ENCODE measurements at places on chromosomes 7 and 10.

GRCh38 chr7:33885290-33886148 is 19.8 kb upstream of the BMPER start:
- no peak for DNase-seq

- DNase-seq, result peak; percentile 24
These were observed 188.5 kb upstream of the SHH start for GRCh38 chr7:156000601-156001396.

DNA sequence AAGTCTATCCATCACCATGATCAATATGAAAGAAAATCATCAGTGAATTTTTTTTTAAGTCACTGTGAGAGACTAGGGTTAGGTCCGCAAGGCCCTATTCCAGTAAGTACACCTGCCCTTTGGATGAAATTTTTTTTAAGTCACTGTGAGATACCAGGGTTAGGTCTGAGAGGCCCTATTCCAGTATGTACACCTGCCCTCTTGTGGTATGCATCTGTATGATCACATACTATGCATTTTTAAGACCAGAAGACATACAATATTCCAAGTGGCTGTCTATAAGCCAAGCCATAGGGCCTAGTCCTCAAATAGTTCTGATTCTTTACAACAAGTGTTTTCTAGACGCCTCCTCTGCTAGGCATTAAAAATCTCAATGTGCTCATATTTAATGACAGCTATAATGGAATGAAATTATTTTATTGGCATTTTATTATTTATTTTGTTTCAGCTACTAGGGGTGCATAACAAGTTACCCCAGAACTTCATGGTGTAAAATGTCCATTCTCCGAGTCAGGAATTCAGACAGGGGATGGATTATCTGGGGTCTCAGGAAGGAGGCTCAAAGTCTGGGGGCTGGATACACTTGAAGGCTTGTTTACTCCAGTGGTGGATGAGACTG is 53.1 kb downstream of the TEX36 start:
- DNase-seq, result peak; percentile 4

GRCh38 chr7:28922624-28923331 is 35.4 kb downstream of the TRIL start:
- DNase-seq, result peak; percentile 86

- no peak for DNase-seq
These were observed 174.8 kb upstream of the AGR3 start for GRCh38 chr7:17056491-17057142.

DNA sequence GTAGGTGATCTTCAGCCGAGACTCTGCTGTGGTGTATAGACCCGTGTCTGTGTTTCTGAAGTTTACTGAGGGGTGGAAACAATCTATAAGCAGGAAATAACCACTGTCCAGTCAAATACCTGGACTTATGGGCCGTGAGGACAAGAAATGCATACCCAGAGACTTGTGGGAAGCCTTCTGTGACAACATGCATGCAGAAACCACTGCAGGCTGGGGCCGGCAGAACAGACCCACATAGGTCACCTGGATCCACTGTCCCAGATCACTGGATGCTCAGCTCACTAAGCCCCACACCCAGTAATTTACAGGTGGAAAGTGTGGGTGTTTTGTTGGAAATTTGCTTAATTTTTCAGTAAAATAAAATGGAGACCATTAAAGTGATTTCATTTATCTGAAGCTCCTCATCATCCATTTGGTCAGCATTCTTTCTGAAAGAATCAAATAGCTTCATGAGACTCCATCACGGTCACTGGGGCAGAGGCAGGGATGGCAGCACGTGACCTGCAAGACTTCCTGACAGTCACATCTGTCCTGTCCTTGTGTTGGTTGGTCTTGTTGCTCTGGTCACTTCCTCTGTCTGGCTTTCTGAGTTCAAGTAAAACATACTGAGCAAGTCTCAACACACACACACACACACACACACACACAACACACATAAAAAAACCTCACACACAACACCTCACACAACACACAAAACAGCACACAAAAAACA is 108.3 kb downstream of the TNS3 start:
- peak; percentile 88 for DNase-seq

DNA sequence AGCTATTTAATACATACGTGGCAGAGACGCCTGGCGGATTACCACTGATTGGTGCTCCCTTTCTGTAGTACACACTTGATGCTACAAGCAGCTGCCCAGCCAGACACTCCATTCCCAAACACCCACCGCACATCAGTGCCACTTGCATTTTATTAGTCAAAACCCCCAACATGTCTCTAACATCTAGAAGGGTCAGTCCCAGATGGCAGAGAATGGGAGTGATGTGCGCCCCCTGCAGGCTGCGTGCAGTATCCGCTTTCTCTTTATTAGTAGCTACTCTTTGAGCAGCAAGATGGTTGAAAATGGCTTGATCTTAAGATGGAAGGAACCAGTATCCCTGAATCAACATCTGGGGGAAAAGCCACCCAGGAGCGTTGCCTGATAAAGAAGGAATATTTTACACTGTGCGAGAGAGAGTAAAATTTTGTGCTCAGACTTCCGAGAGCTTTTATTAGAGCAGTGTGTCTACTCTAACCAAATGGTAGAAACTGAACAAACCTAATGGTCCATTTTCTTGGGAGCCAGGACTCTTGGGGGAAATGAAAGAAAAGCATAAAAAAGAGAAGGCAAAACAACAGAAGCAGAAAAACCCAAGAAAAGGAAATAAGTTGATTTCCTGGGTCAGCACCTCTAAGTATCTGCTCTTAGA is 78.3 kb downstream of the ST8SIA6 start:
- DNase-seq, result peak; percentile 29

GRCh38 chr7:121499624-121500023 is 103.5 kb upstream of the FAM3C start:
- no peak for DNase-seq

DNA sequence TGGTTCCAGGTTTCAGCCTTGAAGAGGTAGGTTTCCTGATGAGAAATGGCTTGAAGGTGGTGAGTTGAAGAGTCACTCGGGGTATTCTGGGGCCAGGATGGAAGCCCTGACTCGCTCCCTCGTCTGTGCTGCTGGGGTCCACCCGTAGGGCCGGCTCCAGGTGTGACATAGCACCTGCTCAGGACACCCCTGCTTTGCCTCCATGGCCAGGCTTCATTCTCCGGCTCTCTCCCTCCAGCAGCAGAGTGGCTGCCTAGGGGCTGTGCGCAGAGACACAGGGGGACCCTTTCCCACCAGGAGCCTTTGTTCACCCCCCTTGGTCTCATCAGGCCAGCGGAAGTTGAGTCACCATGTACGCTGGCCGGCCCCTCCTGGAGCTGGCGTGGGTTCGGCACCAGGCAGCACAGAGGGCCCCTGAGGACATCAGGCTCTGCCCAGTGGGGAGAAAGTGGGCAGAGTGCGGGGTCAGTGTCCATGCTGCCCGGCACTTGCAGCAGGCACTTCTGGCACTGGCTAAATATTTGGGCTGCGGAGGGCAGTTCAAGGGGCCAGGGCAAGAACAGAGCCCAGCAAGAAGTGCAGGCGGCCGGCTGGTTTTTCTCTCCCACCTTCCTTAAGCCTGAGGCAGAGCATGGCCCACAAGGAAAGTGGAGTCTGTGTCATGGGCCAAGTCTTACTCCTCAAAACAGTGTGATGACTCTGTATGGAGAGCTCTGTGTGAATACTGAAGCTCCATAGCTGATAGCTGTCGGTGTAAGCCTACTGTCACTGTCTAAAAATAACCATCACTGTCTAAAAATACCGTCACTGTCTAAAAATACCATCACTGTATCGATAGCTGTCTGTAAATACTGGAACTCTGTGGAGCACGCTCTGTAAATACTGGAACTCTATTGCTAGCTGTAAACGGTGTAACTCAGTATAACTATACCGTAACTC is 3.7 kb upstream of the PRKAR1B start:
- no peak for DNase-seq

DNA sequence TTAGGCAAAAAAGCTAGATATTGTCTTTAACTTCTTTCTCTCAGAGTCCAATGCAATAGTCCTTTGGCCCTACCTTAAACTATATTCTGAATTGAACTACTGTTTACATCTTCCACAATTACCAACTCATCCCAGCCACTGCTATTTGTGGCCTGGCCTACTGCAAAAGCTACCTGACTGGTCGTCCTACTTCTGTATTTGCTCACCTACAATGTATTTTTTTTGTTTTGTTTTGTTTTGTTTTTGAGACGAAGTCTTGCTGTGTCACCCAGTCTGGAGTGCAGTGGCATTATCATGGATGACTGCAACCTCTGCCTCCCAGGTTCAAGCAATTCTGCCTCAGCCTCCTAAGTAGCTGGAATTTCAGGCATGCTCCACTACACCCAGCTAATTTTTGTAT is 51.2 kb downstream of the ARL4A start:
- DNase-seq, result no peak

DNA sequence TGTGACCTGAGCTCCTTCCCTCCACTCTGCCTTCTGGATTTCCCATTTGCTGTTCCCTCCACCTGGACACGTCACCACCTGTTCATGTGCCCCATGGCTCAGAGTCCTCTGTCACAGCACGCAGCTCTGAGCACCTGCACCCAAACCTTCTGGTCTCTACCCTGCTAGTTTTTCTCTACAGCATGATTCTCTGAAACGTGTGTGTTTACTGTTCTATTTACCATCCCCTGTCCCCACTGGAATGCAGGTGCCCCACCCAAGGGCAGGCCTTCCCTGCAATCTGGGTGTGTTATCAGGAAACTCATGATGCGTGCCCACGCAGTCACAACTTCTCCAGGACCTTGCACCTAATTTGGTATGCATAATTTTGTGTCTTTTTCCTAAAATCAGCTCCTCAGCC is 284.4 kb upstream of the IGFBP3 start:
- no peak for DNase-seq

DNA sequence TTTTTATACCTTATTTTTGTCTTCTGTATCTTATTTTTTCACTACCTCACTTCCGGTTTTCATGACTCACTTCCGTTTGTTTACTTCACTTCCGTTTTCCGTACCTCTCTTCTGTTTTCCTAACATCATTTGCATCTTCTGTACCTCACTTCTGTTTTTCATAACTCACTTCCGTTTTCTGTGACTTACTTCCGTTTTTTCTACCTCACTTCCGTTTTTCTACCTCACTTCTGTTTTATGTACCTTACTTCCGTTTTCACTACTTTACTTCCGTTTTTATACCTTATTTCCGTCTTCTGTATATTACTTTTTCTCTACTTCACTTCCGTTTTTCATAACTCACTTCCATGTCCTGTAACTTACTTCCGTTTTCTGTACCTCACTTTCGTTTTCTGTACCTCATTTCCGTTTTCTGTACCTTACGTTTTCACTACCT is 492.5 kb upstream of the AKR1E2 start:
- peak; percentile 90 for DNase-seq

- DNase-seq, result peak; percentile 48
These were observed 36.4 kb downstream of the GDI2 start for GRCh38 chr10:5776881-5777197.

Data from suppressor macrophage (primary cell).